ENCODE measurements at places on chromosomes 3 and 15.

GRCh38 chr15:45810201-45810600, 175.4 kb downstream of the SQOR start:
- no peak for DNase-seq

GRCh38 chr3:129240436-129240835, 9.0 kb upstream of the COPG1 start:
- DNase-seq = no peak

DNA sequence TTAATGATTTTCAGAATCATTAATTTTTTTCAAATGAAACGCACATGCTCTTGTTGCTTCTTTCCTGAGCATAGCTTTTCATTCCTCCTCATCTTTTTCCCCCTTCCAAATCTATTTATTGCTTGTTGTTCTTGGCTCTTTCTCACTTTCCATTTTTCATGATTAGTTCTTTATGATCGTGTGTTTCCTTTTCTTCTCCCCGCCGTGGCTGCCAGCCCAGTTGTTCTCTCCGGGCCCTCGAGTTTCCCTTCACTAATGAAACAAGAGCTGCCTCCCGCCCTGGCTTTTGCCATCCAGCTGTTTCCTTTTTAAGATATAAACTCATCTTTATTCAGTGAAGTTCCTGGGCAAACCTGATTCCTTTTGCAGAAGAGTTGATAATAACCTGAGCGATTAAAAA, 170.2 kb upstream of the NR2F2 start:
- DNase-seq = no peak

DNA sequence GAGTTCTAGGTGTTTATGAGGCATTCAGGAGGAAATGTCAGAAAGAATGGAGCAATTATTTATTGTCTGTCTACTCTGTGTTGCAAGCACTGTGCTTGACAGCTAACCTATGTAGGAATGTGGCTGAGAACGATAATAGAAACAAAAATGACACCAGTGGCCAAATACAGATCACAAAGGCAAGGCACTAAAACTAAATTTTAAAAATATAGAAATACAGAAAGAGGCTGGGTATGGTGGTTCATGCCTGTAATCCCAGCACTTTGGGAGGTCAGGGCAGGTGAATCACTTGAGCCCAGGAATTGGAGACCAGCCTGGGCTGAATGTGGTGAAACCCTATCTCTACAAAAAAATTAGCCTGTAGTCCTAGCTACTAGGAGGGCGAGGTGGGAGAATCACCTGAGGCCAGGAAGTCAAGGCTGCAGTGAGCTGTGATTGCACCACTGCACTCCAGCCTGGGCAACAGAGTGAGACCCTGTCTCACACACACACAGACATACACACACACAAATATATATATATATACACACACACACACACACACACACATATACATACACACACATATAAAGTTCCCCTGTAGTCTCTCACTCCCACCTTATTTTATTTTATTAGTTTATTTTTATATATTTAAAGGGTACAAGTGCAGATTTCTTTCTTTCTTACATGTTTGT, 6.0 kb downstream of the PRKCI start:
- no peak for DNase-seq

- DNase-seq = peak; percentile 31
Measured at GRCh38 chr3:190017521-190018288, 103.0 kb downstream of the P3H2 start.

GRCh38 chr15:39581793-39582285, 960 bp downstream of the THBS1 start:
- DNase-seq = peak; percentile 75

DNA sequence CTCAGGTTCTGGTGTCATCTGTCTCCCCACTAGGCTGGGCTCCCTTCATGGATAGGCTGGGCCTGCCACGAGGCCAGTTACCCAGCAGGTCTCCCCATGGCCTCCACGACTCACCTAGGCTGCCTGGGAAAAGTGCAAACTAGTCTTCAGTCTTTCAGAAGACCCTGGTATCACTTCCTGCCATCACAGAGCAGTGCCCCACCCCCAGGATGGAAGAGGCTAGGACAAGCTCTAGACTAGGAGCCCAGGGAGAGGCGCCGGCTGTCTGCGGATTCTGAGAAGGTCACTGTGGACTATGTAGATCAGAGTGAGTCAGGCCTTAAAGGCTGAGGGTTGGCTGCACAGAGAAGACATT, 63.7 kb downstream of the CORO2B start:
- no peak for DNase-seq

Data from LoVo (cell line).